AG10803 (cell line): ENCODE measurements at places on chromosomes 4 and X.

DNA sequence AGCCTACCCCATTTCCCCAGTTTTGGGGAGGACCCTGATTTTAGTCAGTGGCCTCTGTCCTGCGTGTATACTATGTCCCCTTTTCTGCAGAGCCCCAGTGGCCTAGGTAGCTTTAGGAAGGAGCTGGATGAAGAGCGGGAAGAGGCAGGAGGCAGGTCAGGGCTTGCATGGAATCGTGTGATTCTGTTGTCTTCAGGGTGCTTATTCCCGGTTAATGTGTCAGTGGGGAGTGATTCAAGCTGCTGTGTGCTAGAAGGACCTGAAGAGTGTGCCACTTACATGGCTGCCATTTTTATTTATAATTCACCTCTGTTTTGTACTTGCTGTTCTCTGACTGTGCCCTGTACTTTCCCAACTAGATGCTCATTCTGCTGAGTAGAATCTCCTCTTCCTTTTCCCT lies 127.3 kb upstream of the AMOT start:
- DNase-seq, result no peak

DNA sequence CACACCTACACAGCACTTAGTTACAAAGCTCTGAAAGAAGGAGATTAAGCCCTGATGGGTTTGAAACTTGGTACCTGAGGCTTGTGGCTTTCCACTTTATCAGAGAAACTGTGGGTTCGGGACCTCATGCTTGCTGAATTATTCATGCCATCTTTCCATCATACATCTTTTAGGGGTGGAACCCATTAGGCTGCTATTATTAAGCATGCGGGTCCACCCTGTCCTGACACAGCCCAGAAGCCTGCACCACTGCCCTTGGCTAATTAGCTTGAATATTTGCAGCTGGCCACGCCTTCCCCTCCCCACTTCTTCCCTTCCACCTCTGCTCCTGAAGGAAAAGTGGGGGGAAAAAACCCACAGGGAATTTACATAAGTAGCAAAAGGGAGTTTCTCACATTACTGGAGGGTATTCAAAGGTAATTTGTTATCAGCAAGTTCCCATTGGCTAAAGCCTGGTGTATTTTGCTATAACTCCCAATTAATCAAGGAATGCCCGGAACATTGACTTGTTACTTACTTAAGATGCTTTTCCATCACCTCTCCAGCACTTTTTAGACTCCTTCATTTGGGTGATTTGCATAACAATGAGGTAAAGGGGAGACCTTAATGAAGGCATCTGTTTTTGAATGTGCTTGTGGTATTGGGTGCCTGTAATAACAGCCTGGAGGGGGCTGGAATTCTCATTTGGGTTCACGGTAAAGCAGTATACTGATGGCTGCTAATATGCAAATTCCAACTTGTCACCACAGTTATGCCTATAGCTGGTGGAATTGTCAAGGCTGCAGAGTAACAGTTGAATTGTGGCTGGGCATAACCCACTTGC lies 231.7 kb upstream of the GATB start:
- DNase-seq, result no peak

DNA sequence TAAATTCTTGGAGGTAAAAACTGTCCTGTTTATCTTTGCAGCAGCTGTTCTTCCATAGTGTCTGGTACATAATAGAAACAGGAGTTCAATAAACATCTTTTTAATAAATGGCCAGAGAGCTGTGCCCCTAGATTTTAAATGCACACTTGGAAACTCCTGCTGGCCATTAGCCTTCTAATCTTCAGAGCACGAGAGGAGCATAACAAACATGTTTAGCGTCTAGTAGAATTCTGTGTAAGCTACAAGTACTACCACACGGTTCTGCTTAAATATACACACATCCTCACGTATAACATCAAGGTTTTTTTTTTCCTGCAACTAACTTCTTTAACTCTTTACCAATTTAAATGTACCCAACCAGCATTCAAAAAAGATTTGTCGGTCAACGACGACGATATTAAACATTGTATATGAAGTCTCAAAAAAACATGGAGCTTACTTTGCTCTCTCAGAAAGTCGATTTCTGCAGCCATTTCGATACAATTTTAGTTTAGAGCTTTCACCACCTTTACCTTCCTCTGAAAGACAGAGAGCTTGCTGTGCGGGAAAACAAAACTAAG lies 628 bp downstream of the SCLT1 start:
- DNase-seq, result peak; percentile 7

- DNase-seq, result no peak
These were observed 162.0 kb upstream of the STS start for GRCh38 chrX:6985537-6985936.

DNA sequence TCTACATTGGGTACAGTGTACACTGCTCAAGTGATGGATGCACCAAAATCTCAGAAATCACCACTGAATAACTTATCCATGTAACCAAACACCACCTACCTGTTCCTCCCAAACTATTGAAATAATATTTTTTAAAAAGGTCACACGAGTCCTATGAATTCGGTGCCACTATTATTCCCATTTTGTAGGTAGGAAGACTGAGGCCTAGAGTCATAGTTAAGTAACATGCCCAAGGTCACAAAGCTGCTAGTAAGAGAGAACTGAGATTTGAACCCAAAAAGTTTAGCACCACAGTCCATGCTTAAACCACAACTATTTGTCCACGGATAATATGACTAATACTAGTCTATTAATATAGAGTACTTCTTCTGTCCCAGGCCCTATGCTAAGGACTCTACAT lies 2.7 kb downstream of the ARHGEF6 start:
- no peak for DNase-seq

- DNase-seq, result peak; percentile 54
These were observed 31.4 kb upstream of the SLC25A31 start for GRCh38 chr4:127698789-127699200.

- no peak for DNase-seq
These were observed 224.2 kb downstream of the STIM2 start for GRCh38 chr4:27084685-27085361.

DNA sequence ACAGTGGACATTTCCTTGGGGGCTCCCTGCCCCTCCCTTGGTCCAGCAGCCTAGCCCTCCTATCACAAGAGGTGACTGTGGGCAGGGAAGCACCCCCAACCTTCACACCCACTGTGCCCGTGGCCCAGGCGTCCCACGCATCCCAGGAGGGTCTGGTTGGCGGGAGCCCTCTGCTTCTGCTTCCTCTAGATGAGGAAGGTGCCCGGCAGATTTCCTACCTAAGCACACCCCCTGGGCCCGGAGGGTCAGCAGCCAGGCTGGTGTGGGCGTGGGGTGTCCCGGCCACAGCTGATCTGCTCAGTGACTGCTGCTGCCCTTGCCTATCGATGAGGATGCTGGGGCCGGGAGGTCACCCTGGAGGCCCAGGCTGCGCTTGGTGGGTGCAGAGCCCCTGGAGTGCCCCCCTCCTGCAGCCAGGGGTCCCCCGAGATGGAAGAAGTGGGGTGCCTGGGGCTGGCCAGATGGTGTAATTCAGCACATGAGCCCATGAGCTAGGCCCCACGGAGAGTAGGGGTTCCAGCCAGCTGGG lies 12.2 kb downstream of the SH3BP2 start:
- DNase-seq, result no peak

- peak; percentile 89 for DNase-seq
These were observed at the start of gene PLS3 for GRCh38 chrX:115560978-115561604. Gene PLS3 (plus strand): TSS chrX:115561174. CDS start chrX:115610251, 49,077 bp downstream.

DNA sequence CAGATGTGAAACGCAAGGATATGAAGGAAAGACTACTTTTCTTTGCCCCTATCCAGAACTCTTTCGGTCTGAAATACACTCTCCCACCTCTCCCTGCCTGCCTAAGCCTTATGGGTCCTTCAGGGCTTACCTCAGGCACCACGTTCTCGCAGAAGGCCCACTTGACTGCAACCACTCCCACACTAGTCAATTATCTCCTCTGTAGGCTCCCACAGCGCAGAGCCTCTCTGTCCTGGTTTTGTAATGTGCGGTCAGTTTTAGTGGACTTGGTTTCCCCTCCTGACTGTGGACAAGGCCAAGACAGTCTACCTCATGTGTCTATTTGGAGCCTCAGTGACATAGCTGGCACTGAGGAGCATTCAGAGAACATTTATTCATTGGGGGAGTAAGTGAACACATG lies 11.1 kb downstream of the CNGA2 start:
- no peak for DNase-seq

DNA sequence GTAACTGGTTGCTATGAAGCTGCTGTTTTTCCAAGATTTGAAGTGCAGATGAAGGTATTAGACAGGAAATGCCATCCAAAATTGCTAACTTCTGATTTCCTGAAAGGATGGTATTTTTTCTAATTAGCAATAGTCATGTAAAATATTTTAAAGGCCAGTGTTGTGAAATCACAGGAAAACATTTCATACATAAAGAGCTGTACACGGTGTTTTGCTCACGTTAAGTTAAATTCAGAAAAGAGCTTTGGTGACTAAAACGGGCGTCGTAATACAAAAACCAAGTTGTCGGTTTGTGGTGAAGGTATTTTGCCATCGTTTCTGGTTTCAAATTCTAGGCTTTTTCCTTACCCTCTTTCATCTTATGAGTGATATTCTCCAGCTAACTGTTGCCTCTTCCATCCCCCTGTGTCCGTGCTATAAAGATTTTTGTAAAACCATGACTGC lies 39.8 kb downstream of the AFF1 start:
- DNase-seq, result peak; percentile 31
